Gastrocnemius medialis (tissue), 4 donors: ENCODE measurements at places on chromosomes 7 and 10. TPM values are rescaled to one million over a fixed set of nuclear protein-coding genes. Genes with fewer than 3 reads are reported as not detected.
A peak's percentile ranks its signal among the peaks of the same experiment; 100 is the strongest.

The PTCD1 gene
- 14.1 TPM for total RNA-seq

DNA sequence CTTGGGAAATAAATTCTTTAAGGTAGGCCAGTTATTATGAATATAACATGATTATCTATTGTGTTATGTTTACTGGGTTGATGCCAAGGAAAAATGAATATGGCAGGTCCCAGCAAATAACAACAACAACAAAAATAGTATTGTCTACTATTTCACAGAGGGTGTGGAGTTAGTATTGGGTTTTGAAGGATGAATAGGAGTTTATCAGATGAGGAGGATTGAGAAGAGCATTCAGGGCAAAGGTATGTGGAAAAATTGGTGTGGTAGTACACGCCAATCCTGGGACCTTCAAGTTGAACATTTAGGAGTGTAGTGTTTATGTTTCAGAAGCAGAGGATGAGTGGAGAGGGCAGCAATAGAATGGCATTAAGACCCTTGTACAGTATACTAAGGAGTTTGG is 671.9 kb downstream of the AUTS2 start:
- no peaks in the 10 kb centered on the region for H3K36me3 ChIP-seq
- H3K27ac ChIP-seq = no peak overlapping the region
- no peak overlapping the region for H3K4me3 ChIP-seq
- H3K27me3 ChIP-seq = no peaks in the 10 kb centered on the region

The PARD3 gene
- total RNA-seq = 70.3 TPM

The CBLL1 gene
- 26.0 TPM for total RNA-seq

DNA sequence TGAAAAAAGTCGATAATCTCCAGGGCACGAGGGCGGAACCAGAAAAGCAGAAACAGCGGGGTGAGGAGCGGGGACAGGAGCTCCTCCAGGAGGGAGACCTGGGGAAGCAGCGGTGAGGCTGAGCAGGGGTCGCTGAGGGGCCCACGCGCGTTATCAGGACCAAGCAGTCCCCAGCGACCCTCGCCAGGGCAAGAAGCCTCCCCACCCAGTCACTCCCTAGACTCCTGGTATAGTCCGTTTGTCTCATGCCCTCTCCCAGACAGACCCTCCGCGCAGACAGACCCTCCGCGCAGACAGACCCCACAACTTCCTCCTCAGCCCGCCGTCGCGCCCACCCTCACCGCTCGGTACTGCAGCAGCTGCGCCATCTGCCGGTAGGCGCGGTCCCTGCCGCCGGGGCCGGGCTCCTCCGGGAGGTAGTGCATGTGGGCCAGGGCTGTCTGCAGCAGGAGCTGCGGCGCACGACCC is 6.3 kb downstream of the ATG9B start:
- peaks cover 8% of the 10 kb centered on the region for H3K4me1 ChIP-seq
- DNase-seq = no peak
- no peaks in the 10 kb centered on the region for H3K36me3 ChIP-seq
- H3K4me3 ChIP-seq = peak overlapping the region; percentile 17
- no peak overlapping the region for H3K27ac ChIP-seq

- H3K36me3 ChIP-seq = no peaks in the 10 kb centered on the region
- H3K4me3 ChIP-seq = no peak overlapping the region
- no peaks in the 10 kb centered on the region for H3K4me1 ChIP-seq
Measured at GRCh38 chr10:73992899-73993788, 4.8 kb upstream of the VCL start.

GRCh38 chr10:132452216-132452650 is 55.2 kb downstream of the PWWP2B start:
- no peak overlapping the region for H3K27ac ChIP-seq
- H3K4me1 ChIP-seq = peaks cover 21% of the 10 kb centered on the region
- H3K27me3 ChIP-seq = no peaks in the 10 kb centered on the region
- no peak for DNase-seq

- H3K27ac ChIP-seq = no peak overlapping the region
- H3K36me3 ChIP-seq = no peaks in the 10 kb centered on the region
- H3K4me1 ChIP-seq = no peaks in the 10 kb centered on the region
Measured at GRCh38 chr7:42964849-42965805, 33.0 kb downstream of the MRPL32 start.

DNA sequence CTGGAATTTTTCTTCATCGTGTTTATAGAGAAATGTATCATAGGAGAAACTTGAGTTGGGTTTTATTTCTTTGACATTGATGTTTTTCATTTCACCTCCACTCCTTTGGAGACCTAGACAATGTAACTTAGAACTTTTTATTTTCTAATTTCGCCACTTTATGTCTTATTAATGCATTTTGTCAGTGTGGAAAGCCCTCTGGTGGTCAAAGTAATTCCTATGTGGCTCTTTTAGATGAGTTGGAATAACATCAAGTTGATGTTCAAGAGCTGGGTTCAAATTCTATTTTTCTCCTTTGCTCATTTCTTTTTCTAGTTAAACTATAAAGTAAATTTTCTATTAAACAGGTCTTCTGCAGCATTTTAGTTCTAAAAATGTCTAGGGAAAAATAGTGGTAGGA is 478.6 kb downstream of the LRMDA start:
- H3K27me3 ChIP-seq = no peaks in the 10 kb centered on the region
- H3K4me3 ChIP-seq = no peak overlapping the region
- DNase-seq = no peak
- no peaks in the 10 kb centered on the region for H3K4me1 ChIP-seq
- no peaks in the 10 kb centered on the region for H3K36me3 ChIP-seq

The PODXL gene
- total RNA-seq = 14.1 TPM

The KCND2 gene
- total RNA-seq = 0.41 TPM

- H3K36me3 ChIP-seq = no peaks in the 10 kb centered on the region
- peaks cover 12% of the 10 kb centered on the region for H3K4me1 ChIP-seq
- peak overlapping the region; percentile 75 for H3K4me3 ChIP-seq
- no peak for DNase-seq
Measured at GRCh38 chr10:42783181-42783549, 570 bp downstream of the BMS1 start.

- H3K27me3 ChIP-seq = no peaks in the 10 kb centered on the region
- DNase-seq = peak; percentile 78
- H3K27ac ChIP-seq = peak overlapping the region; percentile 100
- H3K4me3 ChIP-seq = peak overlapping the region; percentile 91
- peaks cover 52% of the 10 kb centered on the region for H3K4me1 ChIP-seq
Measured at GRCh38 chr10:60943316-60944057, 498 bp downstream of the RHOBTB1 start.

GRCh38 chr7:108034586-108034985 is 31.6 kb upstream of the LAMB1 start:
- DNase-seq = no peak
- no peaks in the 10 kb centered on the region for H3K36me3 ChIP-seq
- H3K27ac ChIP-seq = no peak overlapping the region
- no peak overlapping the region for H3K4me3 ChIP-seq

The ALDH18A1 gene
- total RNA-seq = 6.5 TPM

The PDCD4 gene
- 15.6 TPM for total RNA-seq

- DNase-seq = peak; percentile 88
- peaks cover 64% of the 10 kb centered on the region for H3K4me1 ChIP-seq
- peak overlapping the region; percentile 84 for H3K27ac ChIP-seq
- H3K4me3 ChIP-seq = peak overlapping the region; percentile 29
- H3K36me3 ChIP-seq = no peaks in the 10 kb centered on the region
Measured at GRCh38 chr10:88243836-88244730, 339.0 kb downstream of the RNLS start.

DNA sequence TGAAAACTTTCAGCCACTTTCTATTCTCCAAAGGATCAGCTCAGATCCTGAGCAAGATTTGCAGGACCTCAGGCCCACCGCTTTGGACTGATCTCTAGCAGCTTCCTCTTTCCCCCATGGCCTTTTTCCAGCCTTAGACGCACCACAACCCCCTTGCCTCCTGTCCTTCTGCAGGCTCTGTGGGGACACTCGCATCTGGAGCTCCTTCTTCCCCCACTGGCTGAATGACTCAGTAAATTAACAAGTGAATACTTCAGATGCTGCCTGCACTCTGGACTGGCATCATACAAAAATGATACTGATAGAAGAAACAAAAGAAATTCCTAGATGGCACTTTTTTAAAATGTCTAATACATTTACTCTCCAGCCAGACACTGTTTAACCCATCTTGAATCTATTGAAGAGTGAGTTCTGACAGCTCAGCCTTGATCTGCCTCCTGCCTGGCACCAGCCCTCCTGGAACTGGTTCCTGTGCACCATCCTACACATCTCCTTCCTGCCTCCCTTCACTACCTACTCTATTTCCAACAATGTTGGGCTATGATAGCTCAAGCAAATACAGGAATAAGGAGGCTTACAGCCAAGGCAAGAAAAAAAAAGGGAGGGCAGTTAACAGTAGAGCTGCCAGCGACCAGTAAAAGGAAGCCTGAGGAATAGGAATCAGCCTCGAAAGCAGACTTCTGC is 3.3 kb downstream of the FRMPD2 start:
- no peak for DNase-seq
- no peak overlapping the region for H3K27ac ChIP-seq
- H3K36me3 ChIP-seq = no peaks in the 10 kb centered on the region
- H3K27me3 ChIP-seq = no peaks in the 10 kb centered on the region

The PNLIPRP3 gene
- not detected for total RNA-seq

DNA sequence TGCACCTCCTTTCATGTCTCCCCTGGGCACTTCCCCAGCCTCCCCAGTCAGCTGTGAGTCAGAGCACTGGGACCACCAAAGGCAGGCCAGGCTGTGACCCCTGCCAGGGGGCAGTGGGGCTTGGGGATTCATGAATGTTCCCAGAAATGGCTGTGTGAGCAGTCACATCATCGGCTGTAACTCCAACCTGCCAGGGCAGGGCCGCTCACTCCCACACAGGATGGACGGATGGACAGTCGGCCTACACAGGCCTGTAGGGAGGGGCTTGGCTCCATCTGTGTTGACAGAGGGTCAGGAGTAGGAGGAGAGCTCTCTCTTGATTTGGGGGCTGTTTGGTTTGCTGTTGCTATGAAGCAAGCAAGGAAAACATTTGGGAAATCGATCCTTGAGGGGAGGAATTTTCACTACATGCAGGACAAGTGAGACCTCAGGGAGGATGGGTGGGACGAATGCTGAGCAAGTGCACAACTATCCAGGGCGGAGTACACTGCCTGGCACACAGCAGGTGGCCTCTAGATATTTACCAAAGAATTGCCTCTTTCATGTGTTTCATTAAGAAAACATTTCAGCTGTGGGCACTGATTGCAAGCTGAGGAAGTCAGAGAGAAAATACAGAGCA is 2.9 kb upstream of the IGFBP1 start:
- no peak overlapping the region for H3K27ac ChIP-seq
- H3K27me3 ChIP-seq = peaks cover 38% of the 10 kb centered on the region
- H3K4me3 ChIP-seq = no peak overlapping the region

DNA sequence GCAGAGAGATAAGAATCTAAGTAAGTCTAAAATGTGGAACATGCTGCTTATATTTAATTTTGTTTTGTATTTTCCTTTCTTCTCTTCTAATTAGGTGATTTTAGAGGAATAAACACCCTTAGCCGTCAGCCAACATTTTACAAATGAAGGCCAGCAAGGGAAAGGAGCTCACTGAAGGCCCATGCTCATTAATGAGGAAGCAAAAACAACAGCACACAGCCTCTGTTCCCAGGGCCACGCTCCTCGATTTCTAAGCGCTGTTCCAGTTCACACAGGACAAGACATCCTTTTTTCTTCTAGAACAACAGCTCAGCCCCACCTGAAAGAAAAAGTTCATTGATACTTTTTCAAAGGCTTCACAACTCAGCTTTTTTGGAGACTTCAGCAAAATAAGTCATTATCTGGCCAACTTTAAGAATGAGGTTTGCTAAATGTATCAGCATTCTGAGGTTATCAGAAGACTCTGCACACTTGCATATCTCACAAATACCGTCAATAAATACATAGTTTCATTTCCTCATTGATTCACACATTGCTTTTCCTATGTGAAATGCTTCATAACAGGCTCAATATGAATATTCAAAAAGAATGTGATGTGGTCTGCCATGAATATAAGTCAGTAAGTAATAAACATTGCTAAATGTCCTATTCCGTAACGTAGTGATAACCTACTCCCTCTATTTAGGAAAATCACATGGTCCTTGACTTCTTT is 34.8 kb upstream of the SFMBT2 start:
- no peaks in the 10 kb centered on the region for H3K36me3 ChIP-seq
- H3K27ac ChIP-seq = no peak overlapping the region
- H3K4me3 ChIP-seq = no peak overlapping the region
- H3K27me3 ChIP-seq = peaks cover 4% of the 10 kb centered on the region

- no peaks in the 10 kb centered on the region for H3K27me3 ChIP-seq
- no peaks in the 10 kb centered on the region for H3K4me1 ChIP-seq
- H3K27ac ChIP-seq = no peak overlapping the region
- no peak for DNase-seq
- no peak overlapping the region for H3K4me3 ChIP-seq
Measured at GRCh38 chr7:45073786-45074527, 14.8 kb downstream of the NACAD start.

GRCh38 chr10:17409170-17409733 is 45.1 kb downstream of the ST8SIA6 start:
- no peaks in the 10 kb centered on the region for H3K36me3 ChIP-seq
- no peak for DNase-seq
- H3K4me1 ChIP-seq = no peaks in the 10 kb centered on the region

DNA sequence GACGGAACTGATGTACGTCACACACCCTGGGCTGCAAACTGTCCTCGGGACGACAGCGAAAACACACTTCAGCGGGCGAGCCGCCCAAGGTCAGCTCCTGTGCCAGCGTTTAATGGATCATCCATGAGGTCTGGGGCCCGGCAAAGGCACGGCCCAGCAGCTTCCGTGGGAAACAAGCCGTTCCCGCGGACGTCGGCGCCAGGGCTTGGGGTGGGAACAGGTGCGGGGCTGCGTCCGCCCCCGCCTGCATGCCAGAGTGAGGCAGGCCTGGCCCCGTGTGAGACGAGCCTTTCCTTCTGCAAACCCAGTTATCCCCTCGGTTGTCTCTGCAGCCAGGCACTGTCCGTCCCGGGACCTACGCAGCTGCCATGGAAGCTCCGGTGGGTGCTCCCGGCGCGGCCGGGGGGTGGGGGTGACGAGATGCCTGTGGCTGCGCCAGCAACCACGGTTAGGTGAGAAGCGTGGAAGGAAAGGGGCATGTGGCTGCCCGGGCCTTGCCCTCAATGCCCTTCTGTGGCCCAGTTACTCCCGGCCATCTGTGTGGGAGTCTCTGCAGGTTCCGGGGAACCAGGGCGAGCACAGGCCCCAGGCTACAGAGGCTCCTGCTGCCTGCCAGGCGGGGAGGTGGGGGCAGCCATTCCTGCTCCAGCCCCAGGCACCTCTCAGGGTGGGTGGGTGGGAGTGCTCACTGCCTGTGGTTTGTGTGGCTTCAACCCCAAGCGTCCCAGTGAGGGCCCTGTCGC is 42.2 kb upstream of the PDGFA start:
- H3K27ac ChIP-seq = peak overlapping the region; percentile 36
- no peak for DNase-seq
- H3K36me3 ChIP-seq = no peaks in the 10 kb centered on the region
- no peak overlapping the region for H3K4me3 ChIP-seq
- H3K4me1 ChIP-seq = no peaks in the 10 kb centered on the region

The OR2A5 gene
- not detected for total RNA-seq

The NDUFB2 gene
- 793 TPM for total RNA-seq

The MPLKIP gene
- total RNA-seq = 21.0 TPM
